ENCODE measurements at places on chromosomes 4 and X.

- DNase-seq = no peak
Measured at GRCh38 chrX:124954402-124954801, 365.3 kb upstream of the TEX13C start.

DNA sequence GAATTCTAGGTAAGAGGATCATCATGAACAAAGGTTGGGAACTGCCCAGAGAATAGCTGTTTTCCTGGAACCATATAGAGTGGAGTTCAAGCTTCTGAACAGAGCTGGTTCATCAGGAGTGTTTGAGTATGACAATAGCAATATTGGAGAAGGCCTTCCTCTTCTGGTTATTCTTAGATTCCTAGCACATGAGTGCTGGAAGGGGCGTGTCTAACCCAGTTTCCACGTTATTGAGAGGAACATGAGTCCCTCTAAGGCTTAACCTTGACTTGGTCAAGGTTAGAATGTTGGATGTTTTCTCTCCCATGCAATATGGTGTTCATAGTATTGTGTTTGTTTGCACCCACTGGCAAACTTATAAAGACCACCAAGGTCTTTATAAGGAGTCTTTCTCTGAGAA, 101.3 kb downstream of the TSPAN7 start:
- DNase-seq = no peak

DNA sequence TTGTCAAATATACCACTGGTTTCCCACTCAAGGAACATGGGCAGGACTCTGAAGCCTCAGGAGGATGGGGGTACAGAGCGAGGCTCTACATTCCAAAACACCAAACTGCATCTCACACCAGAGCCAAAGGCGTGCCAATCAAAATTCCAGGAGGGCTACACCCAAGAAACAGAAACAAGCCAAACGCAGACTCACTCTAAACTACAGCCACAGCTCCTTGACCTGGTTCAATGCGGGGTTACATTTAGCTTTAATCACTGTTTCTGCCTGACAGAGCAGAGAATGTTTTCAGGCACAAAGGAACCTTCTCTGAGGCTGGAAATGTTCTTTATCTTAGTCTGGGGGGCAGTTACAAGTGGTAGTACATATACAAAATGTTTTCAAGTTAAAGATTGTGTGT, 2121.5 kb upstream of the AGA start:
- no peak for DNase-seq

DNA sequence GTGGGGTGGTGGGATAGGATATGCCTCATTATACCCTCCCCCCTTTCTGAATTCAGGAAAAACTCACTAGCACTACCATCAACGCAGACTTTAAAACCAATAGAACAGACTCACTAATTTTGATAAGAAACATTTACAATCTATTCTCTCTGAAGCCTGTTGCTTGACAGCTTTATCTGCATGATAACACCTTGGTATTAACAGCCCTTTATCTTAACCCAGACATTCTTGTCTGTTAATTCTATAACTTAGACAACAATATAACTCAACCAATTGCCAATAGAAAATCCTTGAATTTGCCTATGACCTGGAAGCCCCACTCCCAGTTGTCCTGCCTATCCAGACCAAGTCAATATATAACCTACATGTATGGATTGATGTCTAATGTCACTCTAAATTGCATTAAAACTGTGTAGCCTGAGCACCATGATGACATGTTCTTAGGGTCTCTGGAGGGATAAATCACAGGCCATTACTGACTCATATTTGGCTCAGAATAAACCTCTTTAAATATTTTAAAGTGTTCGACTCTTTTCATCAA, 1.5 kb upstream of the UGT2A3 start:
- DNase-seq = no peak
